ENCODE measurements at places on chromosomes 1 and 21.

- H3K4me3 ChIP-seq, result no peak overlapping the region
- H3K27ac ChIP-seq, result no peak overlapping the region
- no peaks in the 10 kb centered on the region for H3K4me1 ChIP-seq
- H3K27me3 ChIP-seq, result peaks cover 36% of the 10 kb centered on the region
- H3K36me3 ChIP-seq, result no peaks in the 10 kb centered on the region
- DNase-seq, result no peak
These were observed 1.6 kb downstream of the BCAR3 start for GRCh38 chr1:93680076-93680419.

GRCh38 chr21:15566703-15567102, 163.1 kb upstream of the USP25 start:
- no peaks in the 10 kb centered on the region for H3K27me3 ChIP-seq
- no peak overlapping the region for H3K4me3 ChIP-seq
- H3K4me1 ChIP-seq, result no peaks in the 10 kb centered on the region
- no peak for DNase-seq
- H3K27ac ChIP-seq, result no peak overlapping the region

- H3K4me3 ChIP-seq, result no peak overlapping the region
- H3K4me1 ChIP-seq, result no peaks in the 10 kb centered on the region
- H3K27ac ChIP-seq, result no peak overlapping the region
- no peaks in the 10 kb centered on the region for H3K27me3 ChIP-seq
These were observed 296.5 kb upstream of the ADGRL4 start for GRCh38 chr1:79303040-79303439.

DNA sequence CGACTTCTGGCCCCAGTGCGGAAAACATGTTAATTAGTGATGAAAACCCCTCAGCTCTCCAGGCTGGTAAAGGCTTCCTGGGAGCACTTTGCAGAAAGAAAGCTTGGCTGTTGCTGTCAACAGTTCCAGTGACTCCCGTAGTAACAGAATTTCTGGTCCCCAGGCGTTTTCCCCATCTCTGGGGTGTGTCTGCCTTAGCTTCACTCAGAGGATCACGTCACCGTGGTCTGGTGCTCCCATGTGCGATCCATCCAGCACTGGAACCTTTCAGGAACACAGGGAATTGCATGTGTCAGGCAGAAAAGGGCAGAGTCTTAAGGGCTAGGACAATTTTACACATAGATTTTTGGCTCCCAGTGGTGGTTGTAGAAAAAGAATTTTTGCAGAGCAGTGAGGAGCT, 470.4 kb upstream of the USP24 start:
- no peak overlapping the region for H3K27ac ChIP-seq
- no peak overlapping the region for H3K4me3 ChIP-seq
- H3K36me3 ChIP-seq, result no peaks in the 10 kb centered on the region
- no peak for DNase-seq
- no peaks in the 10 kb centered on the region for H3K4me1 ChIP-seq

Measured in T-cell (primary cell).